ENCODE measurements at places on chromosomes 2 and 18.

DNA sequence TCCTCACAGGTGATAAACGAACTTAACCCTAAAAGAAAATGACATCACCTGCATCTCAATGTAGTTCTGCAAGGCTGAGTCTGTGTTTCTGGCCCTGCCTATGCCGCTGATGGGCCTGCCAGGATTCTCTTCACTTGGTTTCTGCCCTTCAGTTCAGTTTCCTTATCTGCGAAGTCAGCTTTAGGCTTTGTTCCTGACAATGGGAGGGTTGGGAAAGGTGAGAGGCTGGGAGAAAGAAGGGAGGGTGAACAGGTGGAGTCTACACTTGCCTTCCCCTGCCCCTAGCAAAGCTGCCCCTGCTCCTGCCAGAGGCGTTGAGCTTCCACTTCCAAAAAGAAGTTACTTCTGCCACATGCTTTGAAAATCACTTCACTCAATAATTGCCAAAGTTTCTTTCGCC, 124.0 kb upstream of the APCDD1 start:
- DNase-seq, result no peak

GRCh38 chr2:28751956-28752630, 463 bp downstream of the PPP1CB start:
- DNase-seq, result peak; percentile 9

DNA sequence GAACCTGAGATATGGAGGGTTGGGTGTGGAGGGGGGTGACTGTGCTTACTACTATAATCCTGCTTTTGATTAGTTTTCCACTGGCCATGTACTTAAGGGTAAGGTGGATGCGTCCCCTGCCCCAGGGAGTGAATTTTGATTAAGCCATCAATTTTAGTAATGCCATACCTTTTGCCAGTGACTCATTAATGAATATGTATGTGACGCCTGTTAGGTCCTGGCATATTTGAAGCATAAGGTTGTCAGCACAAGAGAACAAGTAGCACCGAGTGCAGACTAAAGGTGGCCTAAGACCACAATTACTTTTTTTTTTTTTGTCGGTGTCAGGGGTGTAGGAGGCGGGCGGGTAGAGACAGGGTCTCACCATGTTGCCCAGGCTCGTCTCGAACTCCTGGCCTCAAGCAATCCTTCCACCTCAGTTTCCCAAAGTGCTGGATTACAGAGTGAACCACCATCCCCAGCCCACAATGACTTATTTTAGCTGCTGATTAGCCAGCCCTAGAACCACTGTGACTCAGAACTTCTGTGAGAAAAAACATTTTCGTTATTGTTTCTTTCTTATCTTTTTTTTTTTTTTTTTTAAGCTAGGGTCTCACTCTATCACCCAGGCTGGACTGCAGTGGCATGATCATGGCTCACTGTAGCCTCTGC, 7.0 kb downstream of the TANC1 start:
- no peak for DNase-seq

- DNase-seq, result no peak
Observed at GRCh38 chr2:63056107-63057050, 5.7 kb downstream of the OTX1 start.

- no peak for DNase-seq
Observed at GRCh38 chr2:64354857-64355680, 98.9 kb upstream of the LGALSL start.

DNA sequence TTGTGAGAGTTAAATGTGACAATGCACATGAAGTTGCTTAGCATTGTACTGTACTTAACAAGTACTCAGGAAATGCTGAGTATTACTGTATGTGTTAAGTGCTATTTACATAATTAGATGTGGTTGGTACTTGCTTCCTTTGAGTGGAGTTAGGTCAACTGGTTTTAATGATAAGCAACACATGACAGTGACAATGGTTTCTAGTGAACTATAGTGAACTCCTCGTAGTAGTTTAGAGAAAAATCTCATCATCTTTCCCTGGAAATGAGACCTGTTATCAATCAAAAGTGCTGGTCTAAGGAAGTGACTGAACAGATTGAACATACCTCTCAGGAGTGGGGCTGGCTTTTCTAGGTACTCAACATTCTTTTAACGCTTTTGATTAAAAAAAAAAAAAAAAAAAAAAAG, 29.2 kb upstream of the ZDBF2 start:
- DNase-seq, result no peak

All from CD8-positive, alpha-beta memory T cell (primary cell).